ENCODE measurements at places on chromosomes 12 and 14.

DNA sequence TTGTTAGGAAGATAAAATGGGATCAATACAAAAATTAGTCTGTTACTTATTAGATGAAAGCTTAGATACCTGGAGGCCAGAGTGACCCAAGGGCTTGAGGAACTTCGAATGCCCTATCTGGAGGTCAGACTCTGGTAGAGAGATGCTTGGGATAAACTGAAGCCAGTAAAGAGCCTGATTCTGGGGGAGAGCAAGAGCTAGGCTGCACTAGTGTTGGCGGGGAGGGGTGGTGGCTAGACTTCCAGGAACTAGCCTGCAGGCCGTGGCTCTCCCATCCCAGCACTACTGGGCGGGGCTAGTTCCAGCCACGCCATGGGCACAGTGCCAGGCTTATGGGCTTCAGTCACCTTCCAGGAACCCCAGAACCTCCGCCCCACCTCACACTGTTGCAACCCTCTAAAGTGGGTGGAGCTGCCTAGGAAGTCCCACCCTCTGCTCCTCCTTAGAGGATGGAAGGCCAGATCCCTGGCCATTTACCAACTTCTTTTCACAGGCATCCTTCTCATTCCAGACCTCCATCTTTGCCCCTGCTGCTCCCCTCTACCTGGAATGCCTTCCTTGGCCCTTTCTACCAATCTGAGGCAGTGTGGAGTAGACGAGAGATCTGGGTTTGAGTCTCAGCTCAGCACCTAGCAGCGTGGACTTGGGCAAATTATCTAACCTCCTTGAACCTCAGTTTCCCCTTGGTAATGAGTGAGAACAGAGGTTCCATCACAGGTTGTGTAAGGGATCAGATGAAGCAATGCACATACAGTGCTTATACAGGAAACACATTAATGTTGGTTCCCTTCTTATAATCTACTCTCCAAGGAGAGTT, 6.3 kb upstream of the NFE2 start:
- DNase-seq: no peak

GRCh38 chr12:123996581-123996980, 23.6 kb downstream of the ZNF664 start:
- no peak for DNase-seq

DNA sequence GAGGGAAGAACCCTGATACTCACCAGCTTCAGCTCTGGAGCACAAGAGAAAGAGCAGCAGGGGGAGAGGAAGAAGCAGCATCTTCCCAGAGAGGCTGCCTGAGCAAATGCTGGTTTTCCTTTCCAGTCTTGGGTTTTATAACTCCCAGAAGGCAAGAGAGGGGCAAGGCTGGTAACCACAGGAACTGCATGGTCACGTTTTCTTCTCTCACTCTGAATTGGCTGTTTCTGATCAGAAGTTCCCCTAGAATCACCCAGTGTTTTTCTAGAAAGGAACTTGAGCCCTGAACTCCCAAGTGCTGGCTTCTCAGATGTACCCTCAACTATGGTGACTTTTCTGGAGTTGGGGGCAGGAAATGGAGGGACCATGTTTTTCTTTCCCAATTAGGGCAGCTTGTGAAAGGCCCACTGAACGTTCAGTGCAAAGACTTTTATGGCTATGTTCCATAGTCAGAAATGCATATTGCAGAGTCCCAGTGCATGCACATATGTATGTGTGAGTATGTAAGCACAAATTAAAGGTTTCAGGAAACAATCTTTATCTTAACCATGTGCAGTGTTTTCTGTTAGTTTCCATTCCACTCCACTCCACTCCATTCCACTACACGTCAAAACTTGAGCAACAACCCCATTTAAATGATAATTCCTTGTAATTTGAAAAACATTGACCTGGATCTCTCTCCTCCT, at the start of gene CMA1:
TSS of gene CMA1 (minus strand) at position 111 of the 686 bp plus-strand sequence. CDS start at position 81, 30 bp downstream.
- no peak for DNase-seq

GRCh38 chr12:105051981-105052380, 32.3 kb downstream of the ALDH1L2 start:
- no peak for DNase-seq

DNA sequence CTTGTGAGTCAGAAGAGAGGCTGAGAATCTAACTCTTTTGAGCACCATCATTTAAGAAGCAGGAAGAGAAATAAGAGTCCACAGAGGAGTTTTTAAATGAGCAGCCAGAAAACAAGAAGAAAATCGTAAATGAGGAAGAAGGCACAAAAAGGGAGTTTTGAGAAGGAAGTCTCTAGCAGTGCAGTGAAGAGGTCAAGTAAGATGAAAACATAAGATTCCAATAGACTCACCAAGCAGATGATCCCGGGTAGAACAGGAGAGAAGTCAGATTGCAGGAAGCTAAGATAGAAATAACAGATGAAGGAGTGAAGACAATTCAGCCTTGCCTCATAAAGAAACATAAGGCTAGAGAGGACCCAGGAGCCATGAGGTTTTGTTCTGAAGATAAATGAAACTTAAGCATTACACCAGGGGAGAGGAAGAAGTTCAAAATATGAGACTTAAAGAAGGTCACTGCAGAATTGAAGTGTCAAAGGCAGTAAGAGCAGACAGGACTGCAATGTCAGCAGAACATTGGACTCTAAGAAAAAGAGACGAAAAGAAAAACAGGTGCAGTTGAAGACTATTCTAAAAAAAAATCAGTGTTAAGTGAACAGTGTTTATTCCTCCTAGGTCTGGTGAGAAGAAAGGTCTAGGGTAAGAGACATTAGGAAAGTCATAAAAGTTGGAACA, 229.0 kb downstream of the SEC23A start:
- no peak for DNase-seq

DNA sequence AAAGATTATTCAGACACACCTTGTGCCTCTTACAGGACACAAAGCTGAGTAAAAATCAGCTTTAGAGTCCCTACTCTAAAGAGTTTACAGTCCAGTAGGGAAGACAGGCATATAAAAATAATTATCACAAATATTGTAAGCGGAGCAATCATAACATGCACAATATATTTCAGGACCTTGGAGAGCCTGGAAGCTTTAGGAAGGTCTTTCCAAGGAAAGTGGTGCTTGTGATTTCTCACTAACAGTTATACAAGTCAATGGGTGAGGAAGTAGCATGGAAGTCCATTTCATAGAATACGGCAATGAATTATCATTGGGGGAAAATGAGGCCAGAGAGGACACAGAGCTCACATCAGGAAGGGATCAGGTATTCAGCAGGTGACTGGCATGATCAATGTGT, 268.3 kb downstream of the C12orf50 start:
- DNase-seq: no peak

DNA sequence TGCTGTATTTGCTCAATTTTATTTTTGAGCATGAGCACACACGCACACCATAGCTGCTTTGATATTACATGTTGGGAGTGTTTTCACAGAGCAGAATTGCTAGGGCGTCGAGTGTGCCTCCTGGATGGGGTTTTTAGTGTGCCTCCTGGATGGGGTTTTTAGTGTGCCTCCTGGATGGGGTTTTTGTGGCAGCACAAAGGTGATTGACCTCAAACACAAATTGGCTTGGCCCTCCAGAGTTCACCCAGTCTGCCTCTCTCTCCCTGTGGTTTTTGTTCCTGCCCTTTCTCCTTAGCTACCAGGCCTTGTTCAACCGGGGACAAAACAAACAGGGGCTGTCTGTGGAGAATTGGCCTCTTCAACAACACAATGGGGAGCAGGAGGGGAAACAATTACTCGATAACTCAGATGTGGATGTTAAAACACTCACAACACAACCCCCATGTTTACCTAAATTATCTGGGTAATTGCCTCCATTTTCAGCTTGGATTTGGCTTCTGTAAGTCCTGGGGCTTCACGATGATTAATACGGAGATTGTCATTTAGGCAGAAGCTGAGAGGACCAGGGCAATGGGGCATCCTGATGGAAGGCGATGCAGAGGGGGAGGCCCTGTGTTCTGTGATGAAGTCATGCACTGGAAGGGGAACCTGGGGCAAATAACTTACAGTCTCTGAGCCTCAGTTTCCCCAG, 26.9 kb downstream of the TBX3 start:
- no peak for DNase-seq

- no peak for DNase-seq
Measured at GRCh38 chr12:58117201-58117600, 175.8 kb downstream of the ATP23 start.

GRCh38 chr14:31927348-31927832, 149.7 kb upstream of the ARHGAP5 start:
- DNase-seq: no peak

DNA sequence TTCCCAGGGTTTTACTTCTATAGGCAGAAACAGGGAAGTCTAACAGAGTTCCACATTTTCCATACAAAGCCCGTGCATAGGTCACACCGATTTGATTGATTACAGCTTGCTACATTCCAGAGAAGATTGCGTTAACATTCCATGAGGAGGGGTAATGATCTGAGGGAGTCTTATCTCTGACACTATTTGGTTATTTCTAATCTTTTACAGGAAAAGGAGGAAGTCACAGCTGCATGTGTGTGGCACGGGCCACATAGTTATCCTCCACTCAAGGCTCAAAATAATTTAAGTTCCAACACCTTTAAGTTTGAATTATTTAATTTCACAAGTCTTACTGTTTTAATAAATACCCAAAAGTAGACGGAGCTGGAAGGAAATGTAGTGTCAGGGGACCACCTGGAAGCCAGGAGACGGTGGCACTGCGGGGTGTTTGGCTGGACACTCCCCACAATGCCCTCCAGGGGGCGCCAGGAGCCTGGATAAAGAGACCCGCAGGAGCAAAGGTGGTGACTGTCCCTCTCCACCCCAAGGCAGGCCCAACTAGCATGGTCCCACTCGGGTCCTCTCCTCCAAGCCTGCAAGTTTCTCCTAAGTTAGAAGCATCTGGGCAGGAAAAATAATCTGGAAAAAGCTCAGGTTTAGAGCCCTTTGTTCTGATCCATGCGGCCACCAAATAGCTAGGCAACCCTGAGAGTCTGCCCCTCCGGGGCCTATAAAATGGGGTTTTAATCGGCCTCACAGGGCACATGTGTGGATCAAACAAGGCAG, 20.2 kb downstream of the KRT8 start:
- DNase-seq: peak; percentile 63

DNA sequence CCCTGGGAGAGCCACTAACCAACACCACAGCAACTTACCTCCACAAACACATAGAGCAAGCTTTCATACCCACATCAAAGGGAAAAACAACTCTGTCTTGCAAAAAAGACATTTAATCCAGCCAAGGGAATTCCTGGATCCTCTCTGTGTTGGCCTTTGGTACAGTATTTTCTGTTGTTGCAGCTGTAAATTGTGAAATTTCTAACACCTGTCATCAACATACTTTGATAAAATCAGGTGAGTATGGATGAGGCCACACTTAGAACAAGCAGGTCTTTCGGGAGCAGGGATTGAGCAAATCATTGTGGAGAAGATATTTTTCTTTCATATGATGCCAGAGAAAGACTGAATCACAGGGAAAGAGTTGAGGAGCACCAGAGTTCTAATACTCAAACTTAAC, 89.3 kb downstream of the SPTSSA start:
- no peak for DNase-seq

Measured in D721Med (cell line).